ENCODE measurements at places on chromosomes 4 and X. TPM values are rescaled to one million over a fixed set of nuclear protein-coding genes. Genes with fewer than 3 reads are reported as not detected.
A peak's percentile ranks its signal among the peaks of the same experiment; 100 is the strongest.

GRCh38 chr4:168509786-168510185, 12.9 kb downstream of the PALLD start:
- no peak for DNase-seq

DNA sequence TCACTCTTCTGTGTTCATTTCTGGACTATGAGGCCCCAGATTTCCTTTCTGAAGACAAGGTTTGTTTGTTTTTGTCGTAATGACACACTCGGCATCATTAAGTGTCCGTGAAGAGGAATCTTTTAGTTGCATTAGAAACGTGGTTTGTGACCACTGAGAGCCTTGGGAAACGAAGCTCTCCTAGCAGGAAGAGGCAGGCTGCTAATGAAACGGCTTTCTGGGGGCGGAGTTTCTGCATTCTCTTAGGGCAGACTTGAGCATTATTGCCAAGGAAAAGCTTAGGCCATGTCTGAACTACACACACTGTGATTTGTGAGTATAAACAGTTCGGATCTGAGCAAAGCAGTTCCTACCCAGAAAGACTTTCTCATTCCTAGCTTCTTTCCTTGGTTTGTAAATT, 64.0 kb downstream of the SOX3 start:
- no peak for DNase-seq

DNA sequence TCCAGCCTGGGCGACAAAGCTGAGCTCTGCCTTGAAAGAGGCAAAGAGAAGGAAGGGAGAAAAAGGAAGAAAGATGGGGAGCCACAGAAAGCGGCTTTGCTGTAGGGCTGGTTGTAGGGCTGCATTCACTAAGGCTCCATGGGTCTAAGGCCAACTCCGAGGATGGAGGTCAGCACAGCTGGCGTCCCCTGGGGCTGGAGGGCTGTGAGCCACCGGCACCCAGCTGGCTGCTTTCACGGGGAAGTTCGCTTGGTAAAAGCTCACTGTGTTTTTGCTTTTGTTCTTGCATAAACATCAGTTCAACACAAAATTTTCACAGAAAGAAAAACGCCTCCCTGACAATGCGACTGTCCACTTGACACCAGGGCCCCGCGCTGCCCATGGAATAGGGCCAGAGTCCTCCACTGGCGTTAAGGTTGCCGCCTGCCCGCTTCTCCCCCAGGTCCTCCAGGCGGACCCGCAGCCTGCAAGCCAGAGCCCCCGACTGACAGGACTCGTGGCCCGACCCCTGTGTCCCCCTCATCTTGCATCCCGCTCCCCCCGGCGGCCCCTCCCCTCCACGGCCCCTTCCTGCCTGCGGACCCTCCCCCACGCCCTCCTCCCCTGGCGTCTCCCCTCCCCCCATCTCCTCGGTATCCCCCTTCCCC, 1.1 kb downstream of the RNF212 start:
- DNase-seq, result no peak

The JAKMIP1 gene
- 0.12 TPM for total RNA-seq

DNA sequence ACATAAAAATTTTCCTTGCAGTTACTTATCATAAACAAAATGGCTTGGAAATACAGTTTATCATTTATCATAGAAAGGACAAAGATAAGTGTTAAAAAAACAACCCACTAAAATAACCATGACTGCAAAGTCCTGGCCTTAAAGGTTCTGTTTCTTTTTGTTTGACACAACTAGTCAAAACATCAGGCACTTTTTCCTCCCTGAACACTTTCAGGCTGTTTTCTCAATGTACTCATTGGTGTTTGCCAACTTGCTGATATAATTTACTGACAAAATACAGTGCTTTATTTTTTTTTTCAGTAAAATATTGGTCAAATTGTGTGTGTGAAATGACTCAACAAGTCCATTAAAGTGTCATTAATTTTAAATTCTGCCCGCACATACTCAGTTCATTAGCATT, 156.6 kb downstream of the ADGRL3 start:
- DNase-seq, result no peak

DNA sequence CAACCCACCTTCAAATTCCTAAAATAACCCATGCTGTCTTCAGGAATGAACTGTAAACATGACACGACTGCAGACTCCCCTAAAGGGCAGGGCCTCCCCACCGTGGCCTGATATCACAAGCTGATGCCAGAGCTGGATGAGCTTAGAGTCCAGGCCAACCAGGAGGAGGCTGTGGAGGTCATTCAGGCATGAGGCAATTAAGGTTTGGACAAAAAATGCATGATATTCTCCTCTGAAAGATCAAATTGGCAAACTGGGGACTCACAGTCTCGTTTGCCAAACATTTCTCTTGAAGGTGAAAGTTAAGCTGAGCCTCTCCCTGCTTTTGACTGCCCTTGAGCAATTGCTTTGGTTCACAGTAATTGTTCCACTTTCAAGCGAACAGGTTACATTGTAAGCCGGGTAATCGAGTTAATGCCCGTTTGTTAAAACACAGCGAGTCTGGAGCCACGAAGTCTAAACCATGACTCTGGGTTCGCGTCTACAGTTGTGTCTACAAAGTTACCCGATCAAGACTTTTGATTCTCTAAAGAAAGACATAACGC, 105.6 kb downstream of the ENPP6 start:
- peak; percentile 75 for DNase-seq

DNA sequence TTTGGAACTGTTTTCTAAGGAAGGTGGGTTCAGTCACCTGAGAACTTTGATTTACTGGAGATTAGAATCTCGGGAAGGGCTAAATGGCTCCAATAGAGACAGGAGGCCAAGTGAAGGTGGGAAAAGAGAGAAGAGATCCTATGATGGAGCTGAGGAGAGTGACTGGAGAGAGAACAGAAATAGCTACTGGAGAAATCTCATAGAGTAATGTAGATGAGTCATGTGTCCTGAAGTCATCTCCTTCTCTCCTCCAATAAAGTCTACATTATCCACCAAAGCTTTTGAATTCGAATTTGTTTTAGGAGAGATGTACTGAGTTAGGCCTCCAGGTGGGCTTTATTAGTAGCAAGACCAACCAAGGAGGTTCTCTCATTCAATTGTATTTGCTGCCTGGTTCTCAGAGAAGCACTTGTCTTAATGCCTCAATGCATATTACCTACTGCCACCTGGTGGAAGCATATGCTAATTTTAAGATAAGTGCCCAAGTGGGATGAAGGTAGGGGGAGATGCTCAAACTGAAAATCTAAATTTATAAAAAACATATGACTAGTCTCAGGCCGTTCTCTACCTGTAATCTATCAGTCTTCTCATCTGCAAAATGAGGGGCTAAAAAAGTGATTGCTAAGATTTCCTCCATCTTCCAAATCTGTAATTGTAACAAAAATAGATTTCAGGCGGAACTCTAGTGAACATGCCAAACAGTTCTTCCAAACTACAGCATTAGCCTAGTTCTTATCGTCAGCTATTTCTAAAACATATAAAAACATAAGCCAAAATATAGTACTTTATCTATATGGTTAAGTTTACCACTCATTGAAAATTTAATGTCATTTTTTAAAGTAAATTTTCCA, 24.4 kb downstream of the TXK start:
- DNase-seq, result no peak

DNA sequence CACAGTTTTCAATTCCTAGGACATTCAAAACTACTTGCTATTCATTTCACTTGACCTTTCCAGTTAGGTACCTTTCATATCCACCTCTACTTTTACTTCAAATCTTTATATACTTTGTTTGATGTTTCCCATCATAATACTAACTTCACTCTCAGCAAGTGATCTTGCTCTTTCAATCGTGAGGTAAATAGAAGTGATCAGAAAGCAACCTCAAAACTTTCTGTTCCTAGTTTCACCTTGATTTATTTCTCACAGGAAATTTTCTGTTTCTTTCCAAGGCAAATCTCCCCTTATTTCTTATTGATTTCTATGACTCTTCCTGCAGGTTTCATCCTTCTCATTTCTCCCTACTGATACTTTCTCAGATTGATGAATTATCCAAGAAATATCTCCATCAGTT, 623.5 kb downstream of the FSTL5 start:
- DNase-seq, result no peak

The TREX2 gene
- not detected for total RNA-seq

The ZNF630 gene
- not detected for total RNA-seq

The LRIT3 gene
- total RNA-seq, result 0.25 TPM

The CFI gene
- 336 TPM for total RNA-seq

DNA sequence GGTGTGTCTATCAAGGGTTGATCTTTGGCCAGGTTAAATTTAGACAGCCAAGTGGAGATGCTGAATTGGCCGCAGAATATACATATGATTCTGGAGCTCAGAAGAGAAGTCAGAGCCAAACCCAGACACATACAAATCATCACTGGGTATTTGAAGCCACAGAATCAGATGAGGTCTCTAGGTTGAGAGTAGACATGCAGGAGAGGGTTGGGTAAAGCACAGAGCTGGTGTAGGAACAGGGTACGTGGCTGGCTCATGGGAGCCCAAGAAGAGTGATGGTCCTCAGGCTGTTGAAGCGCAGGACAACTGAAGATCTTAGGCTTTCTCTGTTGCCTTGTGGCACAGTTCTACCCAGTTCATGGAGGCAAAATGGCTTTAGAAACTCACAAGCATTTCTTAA, 37.7 kb downstream of the ADAMTS3 start:
- no peak for DNase-seq

GRCh38 chr4:147365396-147365795, 115.5 kb upstream of the EDNRA start:
- DNase-seq, result no peak

The NOA1 gene
- 4.7 TPM for total RNA-seq

GRCh38 chr4:104896660-104897645, 249.7 kb upstream of the TET2 start:
- no peak for DNase-seq

DNA sequence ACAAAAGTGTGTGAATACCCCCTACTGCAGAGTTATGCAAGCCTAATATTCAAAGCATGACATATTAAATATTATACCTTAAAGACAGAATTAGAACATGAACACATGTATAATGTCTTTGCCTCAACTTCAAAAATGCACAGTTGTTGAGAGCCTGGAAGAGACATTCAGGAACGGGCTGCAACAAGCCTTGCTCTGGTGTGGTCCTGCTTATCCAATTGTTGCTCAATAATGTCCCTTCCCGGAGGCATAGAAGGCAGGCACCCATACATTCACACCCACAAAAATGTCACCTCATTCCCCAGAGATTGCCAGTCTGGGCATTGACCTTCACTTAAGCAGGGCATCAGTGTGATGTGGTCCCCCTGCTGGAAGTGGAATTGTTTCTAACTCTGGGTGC, 238.8 kb downstream of the CBR4 start:
- no peak for DNase-seq

- DNase-seq, result no peak
These were observed 15.3 kb upstream of the TASL start for GRCh38 chrX:30592831-30593230.

The DDX60 gene
- total RNA-seq, result 12.5 TPM

DNA sequence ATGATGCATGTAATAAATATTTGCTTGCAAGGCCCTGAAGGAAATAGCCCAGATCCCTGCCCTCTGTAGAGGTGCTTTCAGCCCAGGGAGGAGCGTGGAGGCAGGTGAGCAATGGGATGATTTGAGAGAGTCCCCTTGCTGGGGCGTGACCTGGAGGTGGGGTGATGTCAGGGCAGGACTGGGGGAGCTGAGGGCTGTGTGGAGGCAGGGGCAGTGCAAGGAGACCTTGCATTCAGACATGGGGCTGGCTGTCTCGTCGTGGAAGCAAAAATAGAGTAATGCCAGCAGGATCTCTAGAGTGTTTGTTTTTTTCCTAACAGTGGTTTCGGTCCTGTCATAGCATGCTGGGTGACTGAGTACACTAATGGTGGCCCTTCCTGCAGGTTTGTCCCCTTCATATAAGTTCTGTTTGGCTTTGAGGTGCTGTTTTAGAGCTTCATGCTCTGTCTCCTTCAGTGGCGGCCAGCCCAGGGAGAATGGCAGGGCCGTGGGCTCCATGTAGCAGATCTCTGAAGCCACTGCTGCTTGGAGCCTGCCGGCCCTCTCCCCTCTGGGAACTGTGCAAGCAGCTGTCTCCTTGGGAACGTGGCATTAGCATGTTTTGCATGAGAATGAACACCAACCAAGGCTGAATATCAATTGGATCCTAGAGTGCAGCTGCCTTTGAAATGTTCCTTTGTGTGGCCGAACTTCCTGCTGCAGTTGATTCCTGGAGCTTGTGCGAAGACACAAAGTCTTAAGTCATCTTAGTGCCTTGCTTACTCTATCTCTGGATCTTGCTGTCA, 39.3 kb upstream of the CLDN34 start:
- DNase-seq, result no peak

The EIF1AX gene
- total RNA-seq, result 50.5 TPM

DNA sequence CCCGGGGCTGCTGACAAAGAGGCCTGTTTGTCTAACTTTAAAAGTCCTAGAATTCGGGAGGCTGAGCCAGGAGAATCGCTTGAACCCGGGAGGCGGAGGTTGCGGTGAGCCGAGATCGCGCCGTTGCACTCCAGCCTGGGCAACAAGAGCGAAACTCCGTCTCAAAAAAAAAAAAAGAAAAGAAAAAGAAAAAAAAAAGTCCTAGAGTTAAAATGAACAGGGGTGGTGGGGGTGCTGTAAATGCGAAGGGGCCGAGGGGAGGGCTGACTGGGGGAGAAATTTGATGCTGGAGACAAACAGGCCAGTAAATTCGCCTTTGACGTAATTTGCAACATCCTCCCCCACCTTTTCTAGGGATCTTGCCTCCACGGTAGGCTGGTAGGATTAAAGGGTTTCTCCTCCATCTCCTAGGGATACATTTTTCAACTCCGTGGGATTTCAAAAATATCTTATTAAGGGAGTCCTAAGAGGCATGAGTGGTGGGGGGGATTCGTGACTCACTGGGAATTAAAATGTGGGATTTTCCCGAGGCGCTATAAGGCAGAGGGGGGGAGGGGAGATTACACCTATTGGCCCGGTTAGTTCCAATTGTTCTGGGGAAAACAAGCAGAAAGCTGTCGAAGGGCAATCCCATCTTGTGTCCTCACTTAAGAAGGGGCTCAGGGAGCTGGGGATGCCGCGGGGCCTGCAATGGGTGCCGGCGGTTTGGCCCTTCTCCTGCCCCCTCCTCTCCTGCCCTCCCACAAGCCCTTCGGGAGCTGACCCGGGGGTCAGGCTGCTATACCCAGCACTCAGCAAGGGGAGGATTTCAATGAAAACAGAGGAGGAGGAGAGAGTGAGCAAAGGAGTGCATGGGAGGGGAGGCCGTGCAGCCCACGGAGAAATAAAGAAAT, 3.0 kb upstream of the BCOR start:
- no peak for DNase-seq

DNA sequence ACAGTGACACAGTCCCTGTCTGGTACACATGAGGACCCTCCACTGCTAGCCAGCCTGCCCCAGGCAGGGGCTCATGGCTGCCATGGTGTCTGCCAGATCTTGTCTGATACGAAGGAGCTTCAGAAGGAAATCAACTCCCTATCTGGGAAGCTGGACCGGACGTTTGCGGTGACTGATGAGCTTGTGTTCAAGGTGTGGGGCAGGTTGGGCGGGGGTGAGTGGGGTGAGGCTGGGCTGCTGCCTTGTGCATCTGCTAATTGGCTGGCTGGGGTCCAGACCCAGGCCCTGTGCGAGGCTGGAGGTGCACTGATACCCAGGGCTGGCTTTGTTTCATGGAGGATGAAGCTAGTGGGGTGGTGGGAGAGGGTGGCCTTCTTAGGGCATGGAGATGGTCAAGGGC, 13.8 kb downstream of the CCDC22 start:
- DNase-seq, result no peak

The PRDM5 gene
- total RNA-seq, result 0.37 TPM
